RKO (cell line): ENCODE measurements at places on chromosomes 4 and X.

- DNase-seq, result no peak
These were observed 43.8 kb downstream of the GLRA2 start for GRCh38 chrX:14573161-14573560.

DNA sequence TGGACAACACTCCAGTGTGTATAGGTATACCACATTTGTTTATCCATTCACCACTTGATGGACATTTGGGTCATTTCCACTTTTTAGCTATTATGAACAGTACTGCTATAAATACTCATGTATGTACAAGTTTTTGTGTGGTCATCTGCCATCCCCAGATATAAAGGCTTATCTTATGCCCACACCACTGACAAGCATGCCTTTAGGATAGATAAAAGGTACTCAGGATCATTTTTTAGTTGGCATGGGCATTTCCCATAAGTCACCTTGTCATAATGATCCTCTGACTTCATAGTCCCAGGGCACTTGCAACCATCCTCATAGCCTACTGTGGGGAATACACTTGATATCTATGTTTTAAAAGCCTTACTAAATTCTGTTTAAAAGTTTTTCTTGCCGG lies 6.3 kb downstream of the AWAT1 start:
- DNase-seq, result no peak

- DNase-seq, result peak; percentile 80
These were observed 29.6 kb downstream of the SLC16A2 start for GRCh38 chrX:74450803-74451449.

- no peak for DNase-seq
These were observed 288.7 kb upstream of the CTSO start for GRCh38 chr4:156242390-156242789.

DNA sequence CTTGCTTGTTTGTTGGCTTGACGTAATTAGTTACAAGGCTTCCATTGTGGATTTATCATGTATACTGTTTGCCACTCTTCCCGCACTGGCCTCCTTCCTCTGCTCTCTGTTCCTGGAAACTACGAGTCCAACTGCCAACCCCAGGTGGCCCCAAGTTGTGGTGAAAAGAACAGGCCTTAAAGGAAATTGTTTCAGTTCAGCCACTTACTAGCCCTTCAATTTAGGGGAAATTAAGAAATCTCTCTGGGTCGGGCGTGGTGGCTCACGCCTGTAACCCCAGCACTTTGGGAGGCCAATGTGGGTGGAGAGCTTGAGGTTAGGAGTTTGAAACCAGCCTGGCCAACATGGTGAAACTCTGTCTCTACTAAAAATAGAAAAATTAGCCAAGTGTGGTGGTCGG lies 28.0 kb downstream of the RBM47 start:
- DNase-seq, result no peak

- no peak for DNase-seq
These were observed 87.2 kb downstream of the HPRT1 start for GRCh38 chrX:134547047-134547679.
